Cortex of kidney (tissue), 1 donor: ENCODE measurements at places on chromosomes 6 and 20.

DNA sequence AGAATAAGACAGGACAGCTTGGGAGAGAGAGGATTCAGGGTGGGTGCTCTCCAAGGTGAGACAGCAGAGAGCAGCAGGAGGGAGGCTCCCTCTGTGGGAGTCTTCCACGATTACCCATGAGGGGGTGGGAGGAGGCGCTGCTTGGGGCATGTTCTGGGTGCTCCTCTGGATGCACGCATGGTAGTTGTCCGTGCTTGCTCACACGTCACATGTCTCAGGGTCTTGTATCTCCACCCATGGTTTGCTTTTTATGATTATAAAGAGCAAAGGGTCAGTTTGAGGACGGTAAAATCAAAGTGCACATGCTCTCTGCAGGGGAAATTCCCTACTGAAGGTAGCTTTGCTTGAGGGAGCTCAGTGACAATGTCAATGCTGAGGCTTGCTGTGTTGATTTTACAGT lies 338.4 kb downstream of the THBS2 start:
- DNase-seq: no peak

GRCh38 chr6:11491596-11492463 lies 45.7 kb upstream of the TMEM170B start:
- no peak for DNase-seq

- no peak for DNase-seq
These were observed 109.8 kb downstream of the HFE start for GRCh38 chr6:26196846-26197635.

DNA sequence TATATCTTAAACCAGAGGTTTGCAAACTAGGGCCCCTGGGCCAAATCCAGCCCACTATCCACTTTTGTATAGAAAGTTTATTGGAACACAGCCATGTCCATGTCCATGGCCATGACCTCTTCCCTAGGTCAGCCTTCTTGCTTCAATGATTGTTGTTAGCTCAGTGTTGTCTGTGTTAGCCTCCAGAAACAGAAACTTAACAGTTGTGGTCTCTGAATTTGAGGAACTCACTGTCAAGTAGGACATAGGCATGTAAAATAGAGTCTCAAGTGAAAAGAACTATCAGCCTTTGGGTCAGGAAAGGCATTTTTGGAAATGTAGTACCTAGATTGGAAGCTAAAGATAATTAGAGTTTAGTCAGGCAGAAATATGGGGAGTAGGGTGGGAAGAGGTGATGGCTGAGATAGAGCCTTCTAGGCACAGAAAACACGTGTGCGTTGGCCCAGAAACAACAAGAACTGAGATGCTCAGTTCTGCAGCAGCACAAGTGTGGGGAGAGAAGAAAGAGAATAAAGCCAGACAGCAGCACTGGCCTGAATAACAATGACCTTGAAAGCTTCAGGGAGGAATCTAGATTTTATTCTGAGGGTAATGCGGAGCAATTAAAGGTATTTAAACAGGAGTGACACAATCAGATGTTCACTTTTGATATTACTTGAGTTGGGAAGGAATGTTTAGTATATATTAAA lies 87.0 kb upstream of the OLIG3 start:
- DNase-seq: no peak

DNA sequence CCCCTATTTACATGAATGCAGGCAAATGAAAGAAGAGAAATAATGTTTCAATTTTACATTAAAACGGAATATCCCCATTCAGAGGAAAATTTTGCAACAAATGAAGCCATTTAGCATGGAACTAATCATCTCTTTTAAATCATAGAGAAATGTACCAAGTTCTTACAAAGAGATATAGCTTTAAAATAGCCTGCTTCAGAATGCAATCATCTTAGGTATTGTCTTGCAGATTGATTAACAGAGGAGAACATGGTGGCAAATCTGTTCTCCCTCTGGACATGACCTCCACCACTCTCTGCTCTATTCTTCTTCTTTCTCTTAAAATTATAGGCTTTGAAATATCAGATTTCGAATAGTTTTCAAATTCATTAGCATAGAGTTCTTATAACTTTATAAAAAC lies 155.7 kb upstream of the DTNBP1 start:
- DNase-seq: no peak

GRCh38 chr6:106085692-106085983 lies 498 bp upstream of the PRDM1 start:
- no peak for DNase-seq

DNA sequence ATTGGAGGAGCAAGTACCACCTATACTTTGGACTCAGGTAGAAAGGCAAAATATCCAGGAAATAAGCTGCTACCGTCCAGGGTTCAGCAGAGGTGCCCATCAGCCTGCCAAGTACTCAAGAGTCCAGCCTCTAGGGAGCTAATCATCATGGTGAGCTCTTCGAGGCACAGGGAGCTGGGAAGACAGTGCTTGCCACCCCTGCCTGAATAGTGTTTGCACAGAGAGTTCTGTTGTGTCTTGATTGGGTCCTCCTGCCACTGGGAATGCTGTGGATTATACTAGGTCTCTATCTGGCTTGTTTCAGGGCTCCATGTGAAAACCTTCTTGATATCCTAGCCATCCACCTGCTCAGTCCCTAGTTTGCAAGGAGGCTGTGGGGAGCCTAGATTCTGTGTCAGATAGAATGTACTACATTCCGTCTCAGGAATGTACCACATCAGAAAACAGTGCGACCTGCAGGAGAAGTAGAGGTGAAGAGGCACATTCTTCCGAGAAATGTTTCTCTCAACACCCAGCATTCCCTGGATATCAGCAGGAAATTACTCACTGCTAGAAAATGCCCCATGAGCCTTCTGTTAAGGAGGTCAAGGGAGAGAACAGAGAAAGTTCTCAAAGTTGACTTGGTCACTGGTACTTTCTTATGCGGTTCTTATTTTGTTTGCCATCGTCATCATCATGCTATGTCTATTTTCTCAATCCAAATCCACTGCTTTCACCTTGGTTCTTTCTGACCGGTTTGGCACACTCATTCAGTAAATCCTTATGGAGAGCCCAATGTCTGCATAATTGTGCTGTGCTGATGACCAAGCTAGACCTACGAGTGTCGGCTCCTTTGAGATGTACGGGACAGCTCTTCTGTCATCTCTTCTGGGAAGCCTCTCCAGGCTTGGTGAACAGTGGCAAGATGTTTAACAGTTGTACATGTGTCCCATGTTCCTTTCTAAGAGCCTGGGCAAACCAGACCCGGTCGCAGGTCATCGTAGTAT lies 30.7 kb downstream of the PTPN1 start:
- DNase-seq: no peak

DNA sequence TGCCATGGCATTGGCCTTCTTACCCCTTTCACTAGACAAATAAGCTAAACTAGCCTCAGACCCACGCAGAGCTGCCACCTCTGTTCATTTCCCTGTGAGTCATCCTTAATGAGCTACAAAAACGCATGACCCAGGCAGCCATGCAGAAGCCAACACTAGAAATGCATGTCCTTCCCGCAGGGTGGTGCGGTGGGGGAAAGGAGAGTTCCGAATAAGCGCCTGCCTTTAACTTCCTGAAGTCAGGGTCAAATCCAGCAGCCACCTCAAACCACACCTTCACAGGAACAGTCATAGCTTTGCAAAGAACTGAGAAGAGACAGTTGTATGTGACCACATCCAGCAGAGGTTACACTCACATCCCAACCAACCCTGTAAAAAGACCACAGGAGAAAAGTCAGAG lies 40.4 kb downstream of the IRF4 start:
- no peak for DNase-seq

DNA sequence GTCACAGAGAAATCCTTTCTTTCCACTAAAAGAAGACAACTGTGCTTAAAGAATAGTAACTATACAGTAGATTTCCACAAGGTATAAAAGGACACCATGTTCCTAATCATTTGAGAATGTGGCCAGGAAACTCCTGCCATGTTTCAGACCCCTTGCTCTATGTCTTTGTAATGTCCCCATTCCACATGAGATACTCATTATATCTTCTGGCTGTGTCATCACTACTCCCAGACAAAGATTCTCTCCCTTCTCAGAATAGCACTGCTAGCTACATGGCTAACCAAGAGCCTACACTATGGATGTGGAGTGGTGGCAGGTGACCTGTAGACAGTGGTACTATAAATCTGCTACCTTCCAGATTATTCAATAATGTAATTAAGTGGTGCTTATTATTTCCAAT lies 218.1 kb upstream of the MCHR2 start:
- no peak for DNase-seq

DNA sequence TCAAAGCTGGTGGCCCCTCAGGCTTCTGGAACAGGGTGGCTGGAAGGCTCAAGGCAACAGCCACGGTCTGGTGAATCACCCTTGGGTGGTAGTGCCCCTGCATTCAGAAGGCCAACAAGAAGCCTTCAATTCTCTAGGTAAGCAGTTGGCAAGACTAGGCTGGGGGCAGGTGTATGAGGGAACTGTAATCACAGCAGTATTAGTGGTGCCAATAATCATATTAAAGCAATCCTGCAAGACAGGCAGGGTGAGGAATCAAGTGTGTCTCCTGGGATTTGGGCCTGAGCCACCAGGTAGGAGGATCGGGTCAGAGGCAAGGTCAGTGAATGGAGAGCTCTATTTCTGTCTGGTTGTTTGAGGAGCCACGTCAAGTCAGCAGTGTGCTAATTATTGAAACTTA lies 24.9 kb upstream of the SCUBE3 start:
- no peak for DNase-seq

DNA sequence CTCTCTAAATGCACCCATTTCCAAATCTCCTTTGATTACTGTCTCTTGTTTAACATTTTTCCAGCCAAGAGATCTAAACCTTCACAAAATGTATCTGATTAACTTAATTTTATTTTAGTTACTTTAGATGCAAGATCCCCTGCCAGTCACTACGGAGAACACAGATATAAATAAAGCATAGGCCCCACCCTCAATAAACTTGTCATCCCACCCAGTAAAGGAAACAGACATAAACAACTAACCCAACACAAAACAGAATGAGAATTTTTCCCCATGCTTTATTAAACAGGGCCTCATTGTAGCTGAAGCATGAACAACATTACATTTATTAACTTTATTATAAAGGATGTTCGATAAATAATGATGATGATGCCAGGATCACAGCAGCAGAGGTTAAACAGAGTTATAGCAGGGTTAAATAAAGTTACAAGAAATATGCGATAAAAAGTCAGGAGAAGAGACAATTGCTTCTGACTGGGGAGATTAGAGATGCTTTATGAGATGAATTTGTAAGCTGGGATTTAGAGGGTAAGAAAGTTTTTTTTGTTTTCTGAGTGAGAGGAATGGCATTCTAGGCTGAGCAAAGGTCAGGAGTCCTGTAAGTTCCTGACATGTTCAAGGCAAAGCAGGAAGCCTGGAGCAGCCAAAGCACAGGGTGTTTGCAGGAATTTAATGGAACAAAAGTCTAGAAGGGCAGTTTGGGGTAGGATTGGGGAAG lies 41.1 kb downstream of the TFAP2A start:
- no peak for DNase-seq

DNA sequence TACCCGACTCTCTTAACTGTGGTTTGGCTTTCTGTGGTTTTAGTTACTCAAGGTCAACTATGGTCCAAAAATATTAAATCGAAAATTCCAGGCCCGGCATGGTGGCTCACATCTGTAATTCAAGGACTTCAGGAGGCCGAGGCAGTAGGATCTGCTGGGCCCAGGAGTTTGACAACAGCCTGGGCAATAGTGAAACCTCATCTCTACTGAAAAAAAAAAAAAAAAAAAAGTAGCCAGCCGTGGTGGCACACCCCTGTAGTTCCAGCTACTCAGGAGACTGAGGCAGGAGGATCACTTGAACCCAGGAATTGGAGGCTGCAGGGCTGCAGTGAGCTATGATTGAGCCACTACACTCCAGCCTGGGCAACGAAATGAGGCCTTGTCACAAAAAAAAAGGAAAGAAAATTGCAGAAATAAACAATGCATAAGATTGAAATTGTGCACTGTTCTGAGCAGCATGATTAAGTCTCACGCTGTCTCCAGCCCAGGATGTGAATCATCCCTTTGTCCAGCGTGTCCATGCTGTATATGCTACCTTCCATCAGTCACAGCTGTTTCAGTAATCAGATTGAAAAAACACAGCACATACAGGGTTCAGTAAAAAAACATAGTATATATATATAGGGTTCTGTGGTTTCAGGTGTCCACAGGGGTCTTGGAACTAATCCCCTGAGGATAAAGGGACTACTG lies 40.7 kb downstream of the RGS17 start:
- DNase-seq: no peak

GRCh38 chr6:110646951-110647910 lies 168.0 kb downstream of the CDK19 start:
- DNase-seq: no peak

DNA sequence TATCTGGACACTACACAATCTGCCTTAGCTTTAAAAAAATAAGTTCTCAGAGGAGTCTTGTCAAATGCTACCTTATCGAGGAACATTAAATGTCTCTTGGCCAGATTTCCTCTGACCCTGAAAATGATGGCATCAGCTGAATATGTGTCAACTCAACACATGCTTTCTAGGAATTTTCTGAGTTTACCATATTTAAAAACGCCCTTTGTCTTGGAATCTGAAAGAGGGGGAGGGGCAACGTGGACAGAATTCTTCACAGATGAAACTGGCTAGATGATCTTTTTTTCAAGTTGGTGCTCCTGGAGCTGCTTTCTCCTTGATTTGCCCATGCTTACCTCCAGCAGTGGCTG lies 5.1 kb downstream of the SOX4 start:
- DNase-seq: no peak

DNA sequence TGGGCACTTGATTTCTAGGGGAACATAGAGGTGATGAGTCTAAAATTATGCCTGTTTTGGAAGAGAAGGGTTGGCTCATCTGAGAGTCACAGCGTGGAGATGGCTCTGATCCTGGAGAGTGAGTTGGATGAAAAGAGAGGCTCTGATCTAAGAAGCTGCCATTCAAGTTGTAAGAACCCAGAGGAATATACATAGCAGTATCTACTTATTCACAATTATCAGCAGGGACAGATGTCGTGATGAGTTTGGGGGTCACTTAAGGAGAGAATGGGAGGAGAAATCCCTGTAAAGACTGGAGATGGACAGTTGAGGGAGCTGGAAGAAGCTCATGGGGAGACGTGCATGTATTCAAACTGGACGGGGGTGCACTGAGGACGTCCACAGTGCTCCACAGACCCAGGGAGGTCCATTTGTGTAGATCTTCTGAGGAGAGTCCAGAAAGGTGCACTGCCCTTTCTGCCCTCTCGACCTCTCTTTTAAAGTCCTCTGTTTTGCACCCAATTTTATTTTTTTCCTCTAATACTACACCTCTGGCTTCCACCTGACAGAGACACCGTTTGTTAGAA lies 124.7 kb upstream of the SSTR4 start:
- DNase-seq: no peak

GRCh38 chr6:131937703-131938631 lies 13.2 kb downstream of the CCN2 start:
- no peak for DNase-seq
